ENCODE measurements at places on chromosomes 7 and 10.
A peak's percentile ranks its signal among the peaks of the same experiment; 100 is the strongest.

- DNase-seq, result no peak
Measured at GRCh38 chr7:150715293-150715692, 1.1 kb upstream of the GIMAP1 start.

DNA sequence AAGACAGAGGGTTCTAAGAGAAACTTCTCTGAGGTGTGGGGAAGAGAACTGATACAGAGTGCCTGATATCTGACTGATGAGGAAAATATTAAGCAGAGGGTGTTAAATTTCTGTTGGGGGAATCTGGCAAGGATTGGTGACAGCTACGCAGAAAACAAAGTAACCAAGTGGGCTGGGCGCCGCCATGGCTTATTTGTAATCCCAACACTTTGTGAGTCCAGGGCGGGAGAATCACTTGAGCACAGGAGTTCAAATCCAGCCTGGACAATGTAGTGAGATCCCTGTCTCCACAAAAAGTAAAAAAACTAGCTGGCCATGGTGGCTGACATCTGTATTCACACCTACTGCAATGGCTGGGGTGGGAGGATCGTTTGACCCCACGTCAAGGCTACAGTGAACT, 2.1 kb upstream of the C7orf25 start:
- no peak for DNase-seq

DNA sequence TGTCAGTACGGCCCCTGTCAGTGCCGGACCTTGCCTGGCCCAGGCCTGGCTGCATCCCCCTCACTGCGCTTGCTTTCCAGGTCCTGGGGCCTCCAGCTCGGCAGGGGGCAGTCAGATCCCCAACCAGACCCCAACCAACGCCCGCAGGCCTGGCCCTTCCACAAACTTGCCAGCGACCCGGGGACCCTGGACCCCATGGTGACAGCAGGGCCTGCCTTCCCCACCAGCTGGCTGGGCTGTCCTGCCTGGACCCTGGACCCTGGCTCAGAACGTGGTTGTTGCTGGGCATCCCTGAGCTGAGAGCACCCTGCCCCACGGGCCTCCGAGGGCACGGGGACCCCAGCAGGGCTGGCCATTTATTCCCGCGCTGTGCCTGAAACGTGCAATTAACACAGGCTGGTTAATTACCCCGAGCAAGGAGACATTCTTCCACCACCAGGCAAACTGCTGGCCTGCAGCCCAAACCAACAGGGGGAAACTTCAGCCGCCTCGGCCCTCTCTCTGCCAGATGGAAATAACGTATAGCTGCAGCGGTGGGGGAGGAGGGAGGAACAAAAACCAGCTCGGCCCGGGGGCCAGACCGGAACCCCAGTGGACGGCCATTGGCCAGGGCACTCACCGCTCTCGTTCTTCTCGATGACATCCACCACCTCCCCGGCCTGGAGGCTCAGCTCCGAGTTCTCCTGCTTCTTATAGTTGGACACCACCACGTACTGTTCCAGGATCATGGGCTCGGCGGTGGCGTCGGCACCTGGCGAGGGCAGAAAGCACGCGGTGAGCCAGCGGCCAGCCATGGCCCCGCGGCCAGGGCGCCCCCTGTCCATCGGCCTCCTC, 167.1 kb downstream of the NEURL1 start:
- DNase-seq, result no peak

DNA sequence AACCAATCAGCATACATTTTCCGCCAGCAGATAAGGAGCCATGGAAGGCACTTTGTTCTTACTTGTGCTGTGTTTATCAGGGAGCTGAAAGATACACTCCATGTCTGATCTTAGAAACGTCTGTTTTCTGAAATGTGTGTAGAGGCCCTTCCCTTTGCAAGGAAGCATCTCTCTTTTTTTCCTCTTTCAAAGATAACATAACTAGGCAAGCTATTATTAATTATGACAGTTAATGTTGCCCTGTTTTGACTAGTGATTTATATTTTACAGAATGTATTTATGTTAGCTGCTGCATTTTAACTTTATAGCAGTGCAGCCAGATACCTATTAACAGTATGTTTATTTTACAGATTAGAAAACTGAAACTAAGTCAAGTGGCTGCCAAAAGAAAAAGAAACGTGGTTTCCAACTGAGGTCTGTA, 683.2 kb upstream of the IGFBP3 start:
- no peak for DNase-seq

- DNase-seq, result peak; percentile 77
Measured at GRCh38 chr10:75099952-75100763, 11.3 kb upstream of the SAMD8 start.

DNA sequence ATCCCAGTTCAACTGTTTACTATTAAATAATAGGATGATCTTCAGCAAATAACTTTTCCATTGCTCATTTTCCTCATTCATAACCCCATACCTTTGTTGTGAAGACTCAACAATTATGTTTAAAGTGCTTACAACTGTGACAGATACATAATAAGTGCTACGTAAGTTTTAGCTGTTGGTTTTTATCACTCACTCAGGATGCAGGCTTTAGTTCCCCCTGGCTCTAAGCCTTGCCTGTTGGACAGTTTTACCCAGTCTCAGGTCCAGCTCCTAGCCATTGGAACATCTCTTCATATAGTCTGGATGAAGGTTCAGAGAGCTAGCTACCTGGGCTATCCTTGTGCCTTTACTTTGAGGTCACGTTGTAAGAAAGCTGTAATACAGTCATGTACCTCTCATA, 353.2 kb downstream of the CRPPA start:
- no peak for DNase-seq

GRCh38 chr7:122304319-122304975, at the start of gene FEZF1:
Gene FEZF1, minus strand, starts transcription at chr7:122304750. Its CDS starts 313 bp downstream, at chr7:122304437.
- DNase-seq, result no peak

GRCh38 chr7:95520136-95520535, 34.4 kb downstream of the ASB4 start:
- no peak for DNase-seq

DNA sequence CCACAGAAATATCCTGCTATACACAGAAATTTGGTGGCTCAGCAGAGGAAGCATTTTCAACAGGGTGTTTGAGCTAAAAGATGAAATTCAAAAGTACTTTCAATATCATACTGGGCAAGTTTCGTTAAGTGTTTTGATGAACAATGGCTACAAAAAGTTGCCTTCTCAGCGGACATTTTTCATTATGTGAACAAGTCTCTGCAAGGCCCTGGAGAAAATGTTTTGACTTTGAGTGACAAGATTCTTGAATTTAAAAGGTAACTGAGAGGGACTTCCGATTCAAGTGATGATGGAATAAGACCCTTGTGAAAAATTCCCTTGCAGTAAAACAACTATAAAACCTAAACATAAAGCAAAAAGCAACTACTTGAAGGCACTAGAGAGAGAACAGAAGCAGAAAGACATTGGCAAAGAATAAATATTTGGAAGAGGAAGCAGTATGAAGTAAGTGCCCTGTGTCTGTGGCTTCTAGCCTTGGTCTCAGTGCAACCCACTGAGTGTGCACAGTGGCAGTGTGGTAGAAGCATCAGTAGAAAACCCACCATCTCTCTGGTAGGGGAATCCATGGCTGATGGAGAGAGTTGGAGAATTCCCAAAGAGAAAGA, 62.5 kb upstream of the NAMPT start:
- DNase-seq, result no peak

DNA sequence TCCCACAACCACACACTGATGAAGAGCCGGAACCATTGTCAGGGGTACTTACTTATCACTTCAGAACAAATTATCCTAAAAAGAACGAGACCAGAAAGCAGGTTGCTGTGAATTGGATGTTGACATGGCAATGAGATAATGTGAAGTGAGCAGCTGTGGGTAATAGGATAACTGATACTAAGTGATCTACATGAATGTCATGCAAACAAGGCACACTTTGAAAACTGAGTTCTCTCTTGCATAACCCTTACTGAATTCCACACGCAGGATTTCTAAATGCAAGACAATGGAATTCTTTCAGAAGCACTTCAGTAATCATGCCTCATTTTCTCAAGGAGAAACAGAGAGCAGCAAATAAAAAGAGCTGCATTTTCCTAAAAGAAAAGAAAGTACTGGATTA, 242.5 kb upstream of the TMEM229A start:
- DNase-seq, result no peak

DNA sequence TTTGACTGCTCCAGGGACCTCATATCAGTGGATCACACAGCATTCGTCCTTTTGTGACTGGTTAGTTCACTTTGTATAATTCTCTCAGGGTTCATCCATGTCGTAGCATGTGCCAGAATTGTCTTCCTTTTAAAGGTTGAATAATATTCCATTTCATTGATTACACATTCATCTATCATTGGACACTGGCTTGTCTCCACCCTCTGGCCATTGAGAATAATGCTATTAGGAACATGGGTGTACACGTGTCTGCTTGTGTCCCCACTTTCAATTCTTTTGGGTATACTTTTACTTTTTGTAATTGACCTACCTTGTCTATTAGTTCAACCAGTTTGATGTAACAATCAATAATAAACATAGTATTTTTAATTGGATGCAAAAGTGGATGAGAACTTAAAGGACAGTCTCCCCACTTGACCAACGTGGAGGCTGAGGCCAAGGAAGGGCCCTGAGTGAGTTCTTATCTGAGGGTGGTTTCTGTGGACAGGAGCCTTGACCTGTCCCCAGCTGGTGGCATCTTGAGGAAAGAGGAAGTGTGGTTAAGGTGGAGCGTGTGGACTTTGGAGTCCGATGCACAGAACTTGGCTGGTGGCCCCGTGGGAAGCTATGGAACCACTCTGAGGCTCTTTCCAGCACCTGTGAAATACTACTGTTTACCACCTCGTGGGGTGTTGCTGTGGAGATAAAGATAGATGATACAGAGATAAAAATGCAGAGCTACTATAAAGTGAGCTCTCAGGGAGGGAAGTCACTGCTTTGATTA, 16.6 kb downstream of the WDFY4 start:
- DNase-seq, result no peak

GRCh38 chr7:85025312-85025756, 161.5 kb downstream of the SEMA3D start:
- DNase-seq, result no peak

DNA sequence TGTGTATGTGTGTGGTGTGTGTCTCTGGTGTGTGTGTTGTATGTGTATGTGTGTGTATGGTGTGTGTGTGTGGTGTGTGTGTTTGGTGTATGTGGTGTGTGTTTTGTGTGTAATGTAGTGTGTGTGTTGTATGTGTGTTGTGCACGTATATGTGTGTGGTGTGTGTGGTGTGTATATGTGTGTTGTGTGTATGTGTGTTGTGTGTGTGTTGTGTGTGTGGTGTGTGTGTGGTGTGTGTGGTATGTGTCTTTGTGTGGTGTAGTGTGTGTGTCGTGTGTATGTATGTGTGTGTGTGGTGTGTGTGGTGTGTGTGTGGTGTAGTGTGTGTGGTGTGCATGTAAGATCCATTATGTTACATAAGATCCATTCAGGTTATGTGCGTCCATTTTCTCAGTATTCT, 21.9 kb upstream of the VIPR2 start:
- DNase-seq, result no peak

GRCh38 chr7:106844279-106844997, 20.6 kb upstream of the PIK3CG start:
- DNase-seq, result no peak

DNA sequence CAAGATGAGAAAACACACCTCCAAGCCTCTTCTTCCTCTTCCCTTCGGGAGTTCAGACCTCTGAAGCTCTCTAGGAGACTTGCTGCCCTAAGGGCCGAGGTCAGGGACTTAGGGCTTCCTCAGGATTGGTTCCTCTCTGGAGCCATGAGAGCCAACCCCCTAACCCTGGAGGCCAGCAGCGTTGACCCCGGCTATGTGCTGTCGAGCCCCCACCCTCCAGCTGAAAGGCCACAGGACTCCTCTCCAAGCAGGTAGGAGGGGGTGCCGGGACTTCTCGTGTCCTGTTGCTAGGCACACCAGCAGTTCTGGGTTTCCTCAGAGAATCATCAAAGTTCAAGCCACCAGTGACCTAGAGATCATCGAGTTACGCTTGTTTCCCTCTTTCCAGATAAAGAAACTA, 87.4 kb downstream of the ARHGAP22 start:
- no peak for DNase-seq

- no peak for DNase-seq
Measured at GRCh38 chr10:103739039-103739764, 116.2 kb downstream of the SH3PXD2A start.

- DNase-seq, result no peak
Measured at GRCh38 chr7:23216021-23216420, 30.6 kb upstream of the GPNMB start.

DNA sequence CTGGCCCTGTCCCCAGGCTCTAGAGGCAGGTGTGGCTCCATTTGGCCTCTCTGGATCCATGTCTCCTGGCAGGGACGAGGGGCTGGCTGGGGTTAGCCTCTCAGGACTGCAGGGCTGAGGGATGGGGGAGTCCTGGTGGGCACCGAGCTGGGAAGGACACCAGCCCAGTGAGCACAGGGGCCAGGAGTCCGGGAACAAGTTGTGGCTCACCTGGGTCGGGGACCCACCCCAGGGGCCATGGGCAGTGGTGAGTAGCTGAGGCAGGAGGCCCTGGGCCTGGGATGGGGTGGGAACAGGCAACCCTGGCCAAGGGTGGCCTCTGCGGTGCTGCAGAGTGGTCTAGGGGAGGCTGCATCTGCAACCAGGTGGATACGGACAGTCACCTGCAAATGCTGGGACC, 24.1 kb downstream of the ANTXRL start:
- no peak for DNase-seq

DNA sequence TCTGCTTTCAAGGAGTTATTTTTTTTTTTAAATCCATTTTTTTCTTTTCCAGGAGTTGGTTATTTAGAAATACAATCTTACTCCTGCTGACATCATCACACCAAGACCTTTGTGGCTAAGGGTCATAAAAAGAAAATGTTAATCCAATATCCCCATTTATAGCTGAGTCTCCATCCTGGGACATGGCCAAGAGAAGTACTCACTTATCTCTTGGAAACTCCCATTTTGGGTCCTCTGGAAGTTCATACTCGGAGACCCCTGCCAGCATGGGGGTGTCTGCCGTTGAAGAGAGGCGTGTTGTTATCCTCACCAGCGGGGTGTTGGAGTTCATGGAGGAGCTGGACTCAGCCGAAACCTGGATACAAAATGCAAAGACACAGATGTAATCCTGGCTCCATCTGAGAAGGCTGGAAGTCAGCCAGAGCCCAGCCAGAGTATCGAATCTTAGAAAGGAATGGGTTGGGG, 94.6 kb downstream of the FGFR2 start:
- DNase-seq, result no peak

- no peak for DNase-seq
Measured at GRCh38 chr7:105157278-105157677, 143.3 kb downstream of the KMT2E start.

- no peak for DNase-seq
Measured at GRCh38 chr10:129756912-129757901, 206.9 kb downstream of the EBF3 start.

DNA sequence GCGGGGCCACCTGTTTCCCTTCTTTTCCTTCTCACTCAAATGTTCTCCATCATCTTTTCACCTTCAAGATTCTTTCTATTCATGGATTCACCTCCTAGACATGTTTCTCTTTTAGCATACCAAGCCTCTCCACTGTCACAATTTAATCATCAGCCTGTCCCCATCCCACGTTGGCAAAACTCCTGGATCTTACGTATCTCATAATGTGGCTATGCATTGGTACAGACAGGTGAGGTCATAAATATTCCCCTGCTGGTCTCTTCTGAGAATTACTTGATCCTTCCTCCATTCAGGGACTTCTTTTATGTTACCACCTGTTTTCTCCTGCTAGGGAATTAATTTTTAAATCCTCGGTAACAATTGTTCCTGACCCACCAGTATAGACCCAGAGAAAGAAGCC, 262.6 kb upstream of the NEBL start:
- DNase-seq, result no peak

GRCh38 chr7:137371616-137372015, 28.1 kb upstream of the PTN start:
- DNase-seq, result no peak

Measured in activated CD8-positive, alpha-beta memory T cell treated with anti-CD3 and anti-CD28 coated beads for 1 hour (primary cell).